ENCODE measurements at places on chromosomes 2 and 18. TPM values are rescaled to one million over a fixed set of nuclear protein-coding genes. Genes with fewer than 3 reads are reported as not detected.

CAPN14 gene
- not detected for total RNA-seq

EN1 gene
- total RNA-seq: not detected

DLGAP1 gene
- 2.0 TPM for total RNA-seq

GRCh38 chr2:215435870-215436704 lies at the start of gene FN1:
Gene FN1 (minus strand): TSS chr2:215436068. CDS start chr2:215435802, 266 bp downstream.
- no peaks in the 10 kb centered on the region for H3K27me3 ChIP-seq
- H3K4me3 ChIP-seq: peak within 1 kb of the TSS; percentile 80
- peak within 1 kb of the TSS; percentile 86 for H3K27ac ChIP-seq
- DNase-seq: peak; percentile 84

GRCh38 chr2:109084341-109084740 lies 44.7 kb upstream of the SH3RF3 start:
- DNase-seq: no peak
- H3K4me3 ChIP-seq: no peak overlapping the region
- no peak overlapping the region for H3K27ac ChIP-seq
- no peaks in the 10 kb centered on the region for H3K4me1 ChIP-seq
- no peaks in the 10 kb centered on the region for H3K36me3 ChIP-seq
- no peaks in the 10 kb centered on the region for H3K27me3 ChIP-seq

GRCh38 chr2:179435000-179435399 lies 170.4 kb upstream of the SESTD1 start:
- H3K36me3 ChIP-seq: no peaks in the 10 kb centered on the region
- no peaks in the 10 kb centered on the region for H3K4me1 ChIP-seq
- H3K27me3 ChIP-seq: no peaks in the 10 kb centered on the region
- no peak overlapping the region for H3K4me3 ChIP-seq
- no peak overlapping the region for H3K27ac ChIP-seq

GRCh38 chr2:181483211-181483610 lies 26.0 kb downstream of the ITGA4 start:
- no peaks in the 10 kb centered on the region for H3K27me3 ChIP-seq
- no peaks in the 10 kb centered on the region for H3K4me1 ChIP-seq
- DNase-seq: no peak
- no peak overlapping the region for H3K27ac ChIP-seq
- no peaks in the 10 kb centered on the region for H3K36me3 ChIP-seq

GRCh38 chr18:79950515-79951341 lies 725 bp downstream of the SLC66A2 start:
- H3K36me3 ChIP-seq: no peaks in the 10 kb centered on the region
- DNase-seq: peak; percentile 64
- no peaks in the 10 kb centered on the region for H3K27me3 ChIP-seq
- peak overlapping the region; percentile 98 for H3K4me3 ChIP-seq
- H3K27ac ChIP-seq: peak overlapping the region; percentile 75

DNA sequence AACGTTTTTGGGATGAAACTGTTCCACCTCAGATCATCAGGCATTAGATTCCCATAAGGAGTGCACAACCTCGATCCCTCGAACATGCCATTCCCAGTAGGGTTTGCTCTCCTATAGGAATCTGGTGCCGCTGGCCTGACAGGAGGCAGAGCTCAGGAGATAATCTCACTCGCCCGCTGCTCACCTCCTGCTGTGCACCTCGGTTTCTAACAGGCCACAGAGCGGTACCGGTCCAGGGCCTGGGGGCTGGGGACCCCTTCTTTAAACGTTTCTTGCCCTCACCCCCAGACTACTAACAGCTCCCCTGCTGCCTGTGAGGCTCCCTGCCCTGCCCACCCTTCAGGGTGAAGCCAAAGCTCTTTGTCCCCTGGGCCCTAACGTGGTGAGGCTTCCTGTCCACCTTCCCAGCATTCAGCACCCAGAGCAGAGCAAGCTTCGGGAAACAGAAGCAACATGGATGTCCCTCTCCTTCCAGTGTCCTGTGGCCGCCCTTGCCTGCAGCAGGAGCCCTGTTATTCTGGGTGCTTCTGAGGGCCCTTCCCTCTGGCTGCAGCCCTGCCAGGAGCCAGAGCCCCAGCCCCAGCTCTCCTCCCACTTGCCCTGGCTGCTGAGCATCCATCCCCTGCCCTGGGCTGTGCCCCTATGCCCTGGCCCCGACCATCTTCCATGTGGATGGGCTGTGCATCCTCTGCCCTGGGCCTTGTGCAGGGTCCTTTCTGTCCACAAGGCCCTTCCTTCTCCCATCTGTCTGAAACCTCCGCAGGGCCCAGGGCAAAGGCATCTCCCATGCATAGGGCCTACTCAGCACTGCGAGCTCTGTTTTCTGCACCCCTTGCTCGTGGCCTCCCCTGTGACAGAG lies 140.1 kb downstream of the MBP start:
- H3K36me3 ChIP-seq: no peaks in the 10 kb centered on the region
- no peak overlapping the region for H3K27ac ChIP-seq
- H3K27me3 ChIP-seq: no peaks in the 10 kb centered on the region
- H3K4me3 ChIP-seq: no peak overlapping the region
- H3K4me1 ChIP-seq: no peaks in the 10 kb centered on the region
- peak; percentile 30 for DNase-seq
